Esophagus squamous epithelium (tissue), 5 donors: ENCODE measurements at places on chromosomes 3 and 15.

DNA sequence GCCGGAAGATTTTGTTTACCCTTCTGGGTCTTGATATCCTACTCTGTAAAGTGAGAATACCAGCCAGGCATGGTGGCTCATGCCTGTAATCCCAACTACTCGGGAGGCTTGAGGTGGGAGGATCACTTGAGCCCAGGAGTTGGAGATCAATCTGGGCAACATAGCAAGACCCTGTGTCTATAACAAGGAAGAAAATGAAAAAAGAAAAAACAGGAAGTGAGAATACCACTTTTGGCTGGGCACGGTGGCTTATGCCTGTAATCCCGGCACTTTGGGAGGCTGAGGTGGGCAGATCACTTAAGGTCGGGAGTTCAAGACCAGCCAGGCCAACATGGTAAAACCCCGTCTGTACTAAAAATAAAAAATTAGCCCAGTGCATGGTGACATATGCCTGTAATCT is 36.9 kb downstream of the SFMBT1 start:
- DNase-seq: no peak

- no peak for DNase-seq
These were observed 244.5 kb downstream of the SLC9A9 start for GRCh38 chr3:143603774-143604173.

DNA sequence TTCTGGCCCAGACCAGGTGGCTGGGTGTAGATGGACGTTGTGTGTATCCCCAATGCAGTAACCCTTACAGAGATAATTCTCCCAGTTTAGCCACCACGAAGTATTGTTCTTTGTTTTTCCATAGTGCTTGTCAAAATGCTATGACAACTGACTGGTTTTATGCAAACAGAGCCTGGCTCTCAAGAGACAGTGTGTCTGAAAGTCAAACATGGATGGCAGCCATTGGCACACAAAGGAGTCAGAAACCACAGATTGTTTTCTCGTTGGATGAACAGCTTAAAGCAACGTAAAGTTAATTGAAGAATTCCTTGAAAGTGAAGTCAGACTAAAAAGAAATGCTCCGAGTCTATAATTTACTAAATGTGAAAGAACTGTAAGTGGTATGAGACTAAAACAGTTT is 91.2 kb downstream of the FILIP1L start:
- no peak for DNase-seq

- DNase-seq: no peak
These were observed 26.4 kb upstream of the SKIL start for GRCh38 chr3:170331143-170331542.

DNA sequence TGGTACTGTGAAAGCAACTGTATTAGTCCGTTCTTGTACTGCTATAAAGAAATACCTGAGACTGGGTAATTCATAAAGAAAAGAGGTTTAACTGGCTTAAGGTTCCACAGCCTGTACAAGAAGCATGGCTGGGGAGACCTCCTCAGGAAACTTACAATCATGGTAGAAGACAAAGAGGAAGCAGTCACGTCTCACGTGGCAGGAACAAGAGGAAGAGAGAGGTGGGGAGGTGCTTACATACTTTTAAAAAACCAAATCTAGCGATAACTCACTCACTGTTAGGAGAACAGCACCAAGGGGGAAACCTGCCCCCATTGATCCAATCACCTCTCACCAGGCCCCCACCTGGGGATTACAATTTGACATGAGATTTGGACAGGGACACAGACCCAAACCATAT is 48.9 kb downstream of the IQGAP1 start:
- DNase-seq: no peak

DNA sequence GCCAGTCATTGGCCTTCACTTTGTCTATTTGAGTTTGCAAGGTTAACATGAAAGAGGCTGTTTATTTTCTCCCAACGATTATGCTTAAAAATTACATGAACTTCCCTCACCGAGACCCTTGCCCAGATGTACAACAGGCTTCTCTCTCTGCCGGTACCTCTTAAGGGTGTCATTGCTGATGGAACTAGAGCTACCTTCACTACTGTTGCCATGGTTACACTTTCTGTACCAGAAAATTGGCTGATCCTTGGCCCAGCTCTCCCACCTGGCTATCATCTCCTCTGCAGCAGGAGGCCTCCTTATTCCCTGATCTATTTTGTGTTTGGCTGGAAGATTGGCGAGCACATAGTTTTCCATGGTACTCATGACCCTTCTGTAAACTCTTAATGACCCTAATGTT is 24.0 kb upstream of the LIPC start:
- no peak for DNase-seq

- no peak for DNase-seq
These were observed 189.8 kb downstream of the SLCO3A1 start for GRCh38 chr15:92043283-92043682.

DNA sequence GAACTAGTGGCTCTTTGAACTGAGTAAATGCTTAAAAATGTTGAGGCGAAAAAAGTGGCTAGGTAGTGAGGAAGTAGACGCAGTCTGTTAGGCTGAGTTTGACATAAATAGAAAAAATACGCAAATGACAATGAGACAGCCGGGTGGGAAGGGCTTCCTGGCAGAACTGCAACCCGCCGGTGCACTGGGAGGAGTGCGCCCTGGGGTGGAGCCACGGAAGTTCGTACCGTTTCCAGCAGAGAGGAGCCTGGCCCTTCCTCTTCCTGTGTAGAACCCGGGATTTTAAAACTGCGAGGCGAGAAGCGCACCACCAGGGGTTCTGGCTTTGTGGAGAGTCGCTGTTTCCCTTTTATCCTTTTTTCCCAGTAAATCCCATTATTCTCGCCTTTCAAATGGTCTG is 602.6 kb downstream of the PYDC2 start:
- DNase-seq: peak; percentile 1
